ENCODE measurements at places on chromosomes 3 and 15. TPM values are rescaled to one million over a fixed set of nuclear protein-coding genes. Genes with fewer than 3 reads are reported as not detected.

The PLIN1 gene
- 0.15 TPM for total RNA-seq

The GOLGA6A gene
- not detected for total RNA-seq

The LSAMP gene
- 2.0 TPM for total RNA-seq

The SH2D7 gene
- not detected for total RNA-seq

The ZNF80 gene
- not detected for total RNA-seq

The ROBO2 gene
- 0.45 TPM for total RNA-seq

The TMC3 gene
- total RNA-seq, result not detected

The TEX55 gene
- not detected for total RNA-seq

The P2RY1 gene
- 0.30 TPM for total RNA-seq

The EFCAB12 gene
- 0.15 TPM for total RNA-seq

The IQCH gene
- total RNA-seq, result 1.9 TPM

The TBC1D2B gene
- 12.9 TPM for total RNA-seq

The CXCR6 gene
- total RNA-seq, result not detected

The MAGI1 gene
- 6.4 TPM for total RNA-seq

The DLL4 gene
- total RNA-seq, result under 0.01 TPM

The GOLGA6L7 gene
- total RNA-seq, result not detected

Data from bronchus fibroblast of lung (primary cell).